ENCODE measurements at places on chromosomes 3 and 15.

DNA sequence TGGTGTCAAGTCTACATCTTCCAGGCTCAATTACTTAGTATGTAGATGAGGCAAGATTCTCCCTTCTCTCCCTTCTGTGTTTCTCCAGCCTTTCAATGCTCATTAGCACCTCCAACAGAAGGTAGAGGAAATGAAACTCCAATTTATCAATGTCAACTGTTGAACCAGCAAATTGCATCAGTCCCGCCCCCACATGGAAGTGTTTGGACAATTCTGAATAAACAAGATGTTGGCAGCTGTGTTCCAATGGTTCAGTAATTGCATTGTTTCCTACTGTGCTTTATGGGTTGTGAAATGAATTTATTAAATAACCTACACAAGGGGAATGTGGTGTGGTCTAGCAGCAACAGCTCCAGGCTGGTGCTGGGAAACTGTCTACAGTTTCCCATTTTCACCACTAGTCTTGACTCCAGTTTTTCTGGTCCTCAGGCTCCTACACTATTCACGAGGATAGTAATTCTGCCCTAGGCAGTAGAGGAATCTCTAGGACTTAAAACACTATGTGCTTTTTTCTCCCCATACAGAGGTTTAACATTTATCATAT is 91.9 kb downstream of the MB21D2 start:
- no peak for DNase-seq

DNA sequence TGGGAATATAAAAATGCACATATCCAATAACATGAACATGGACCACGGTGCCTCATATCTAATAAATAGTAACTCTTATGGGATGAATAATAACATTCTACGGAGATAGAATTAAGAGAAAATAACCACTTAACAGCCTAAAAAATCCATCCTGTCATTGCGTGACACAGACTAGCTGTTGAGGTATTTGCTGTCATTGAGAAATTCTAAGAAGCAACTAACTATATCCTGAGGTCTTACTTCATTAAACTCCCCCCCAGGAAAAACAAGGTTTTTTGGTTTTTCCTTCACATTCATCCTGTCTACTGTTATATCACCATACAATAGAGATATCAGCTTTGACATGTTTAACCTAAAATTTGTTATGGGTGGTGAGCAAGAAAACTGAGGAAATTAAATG is 14.3 kb downstream of the CEP152 start:
- DNase-seq, result no peak

DNA sequence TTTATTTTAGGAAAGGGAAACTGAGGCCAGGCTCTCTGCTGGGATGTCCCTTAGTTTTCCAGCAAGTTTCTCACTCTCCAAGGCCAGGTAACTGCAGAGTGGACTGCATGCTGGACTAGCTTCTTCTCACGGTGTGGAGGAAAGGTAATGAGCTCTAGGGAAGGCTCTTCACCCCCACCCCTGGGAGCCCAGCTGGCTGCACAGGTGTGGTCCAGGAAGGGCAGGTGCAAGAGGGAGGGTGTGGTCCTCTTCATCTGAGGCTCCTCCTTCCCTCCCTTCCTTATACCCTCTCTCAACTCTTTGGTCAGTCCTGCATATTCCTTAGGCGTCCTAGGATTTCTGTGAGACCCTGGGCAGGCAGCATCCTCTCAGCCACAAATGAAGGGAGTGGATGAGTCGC is 33.9 kb downstream of the RNU5B-1 start:
- DNase-seq, result no peak

DNA sequence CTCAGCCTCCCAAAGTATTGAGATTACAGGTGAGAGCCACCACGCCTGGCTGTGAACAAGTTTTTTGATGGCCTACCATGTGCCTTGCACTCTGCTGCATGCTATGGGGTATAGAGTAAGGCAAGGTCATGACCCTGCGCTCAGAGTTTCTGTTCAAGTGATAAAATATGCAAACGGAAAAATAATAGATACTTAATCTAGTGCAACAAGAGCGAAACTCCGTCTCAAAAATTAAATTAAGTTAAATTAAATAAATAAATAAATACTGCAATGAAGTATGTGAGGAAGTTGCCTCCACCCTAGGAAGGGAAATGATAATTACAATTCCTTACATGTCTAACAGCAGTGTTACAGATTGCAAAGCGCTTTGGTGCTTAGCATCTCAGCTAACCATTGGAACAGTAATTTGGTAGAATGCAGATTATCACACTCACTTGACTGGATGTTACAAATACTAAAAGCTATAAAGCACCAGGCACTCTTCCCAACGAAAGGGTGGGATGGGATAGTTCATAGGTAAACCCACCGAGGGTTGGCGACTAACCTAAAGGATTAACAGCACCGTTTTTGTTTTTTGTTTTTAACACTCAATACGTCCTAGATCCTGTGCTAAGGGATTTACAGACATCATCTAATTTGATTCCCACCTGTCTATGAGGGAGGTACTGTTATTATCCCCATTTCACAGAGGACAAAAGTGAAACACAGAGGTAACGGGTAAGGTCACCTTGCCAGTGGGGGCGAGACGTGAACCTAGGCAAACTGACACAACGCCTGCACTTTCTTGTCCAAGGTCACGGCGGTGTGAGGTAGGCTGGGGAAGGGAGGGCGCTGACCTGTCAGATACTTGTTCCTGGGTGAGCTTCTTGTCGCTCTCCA is 793 bp upstream of the FANCD2 start:
- DNase-seq, result no peak

- DNase-seq, result no peak
Measured at GRCh38 chr3:100108464-100109079, 5.7 kb downstream of the FILIP1L start.

GRCh38 chr3:186099178-186099577 is 9.7 kb downstream of the ETV5 start:
- peak; percentile 68 for DNase-seq

- DNase-seq, result no peak
Measured at GRCh38 chr3:198071602-198072287, 111.7 kb downstream of the LMLN start.

- DNase-seq, result no peak
Measured at GRCh38 chr3:24060055-24060454, 115.0 kb downstream of the NR1D2 start.

DNA sequence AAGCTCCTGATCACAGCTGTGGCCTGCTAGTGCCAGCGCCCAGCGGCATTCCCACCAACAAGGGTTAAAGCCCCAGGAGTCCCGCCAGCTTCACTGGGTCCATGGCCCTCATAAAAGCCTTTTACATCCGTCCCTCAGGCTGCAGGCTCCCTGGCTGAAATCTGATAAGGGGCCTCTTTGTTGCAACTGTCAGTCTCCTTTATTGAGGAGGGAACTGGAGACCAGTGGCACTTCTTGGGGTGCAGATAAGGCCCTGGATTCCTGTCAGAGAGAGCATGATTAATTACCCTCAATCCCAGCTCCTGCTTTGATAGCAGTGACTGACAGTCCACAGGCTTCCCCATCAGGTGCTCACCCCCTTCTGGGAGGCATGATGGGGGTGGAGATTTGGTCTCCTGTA is 30.9 kb upstream of the CLK3 start:
- no peak for DNase-seq

GRCh38 chr3:55333046-55333445 is 154.1 kb downstream of the WNT5A start:
- DNase-seq, result no peak

- DNase-seq, result peak; percentile 33
Measured at GRCh38 chr3:158649791-158650190, 5.5 kb downstream of the GFM1 start.

DNA sequence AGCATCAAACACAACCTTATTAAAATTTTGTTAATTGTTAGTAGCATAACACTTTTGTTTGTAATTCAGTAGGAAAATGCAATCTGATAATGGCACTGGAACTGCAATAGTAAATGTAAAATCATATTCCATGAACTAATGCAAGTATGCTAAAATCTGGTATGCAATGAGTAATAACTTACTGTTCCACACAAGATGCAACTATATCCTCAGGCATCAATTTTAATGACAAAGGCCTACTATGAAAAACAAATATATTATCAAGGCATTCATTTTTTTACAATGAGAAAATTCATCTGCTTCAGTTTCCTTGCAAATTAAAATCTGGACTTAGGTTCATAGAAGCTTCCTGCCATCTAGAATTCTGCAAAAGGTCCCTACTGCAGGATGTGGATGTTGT is 1.4 kb upstream of the NSMCE3 start:
- no peak for DNase-seq

DNA sequence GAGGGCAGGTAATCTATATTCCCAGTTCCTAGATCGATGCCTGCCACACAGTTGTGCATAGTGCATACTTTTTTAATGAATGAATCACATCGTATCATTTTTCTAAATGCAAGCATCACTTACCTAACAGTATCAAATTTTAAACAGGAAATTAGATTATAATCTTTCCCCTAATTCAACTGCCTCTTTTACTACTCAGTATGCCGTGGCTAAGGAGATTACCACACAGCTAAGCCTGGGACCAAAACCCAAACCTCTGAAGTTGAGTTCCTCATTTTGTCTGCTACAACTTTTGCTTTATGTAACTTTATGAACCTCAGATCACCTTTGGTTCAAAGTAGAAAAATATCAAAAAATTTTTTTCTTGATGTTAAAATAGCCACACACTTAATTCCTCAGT is 53.2 kb upstream of the FNDC3B start:
- no peak for DNase-seq

GRCh38 chr3:31210068-31210645 is 315.7 kb upstream of the GADL1 start:
- DNase-seq, result no peak

DNA sequence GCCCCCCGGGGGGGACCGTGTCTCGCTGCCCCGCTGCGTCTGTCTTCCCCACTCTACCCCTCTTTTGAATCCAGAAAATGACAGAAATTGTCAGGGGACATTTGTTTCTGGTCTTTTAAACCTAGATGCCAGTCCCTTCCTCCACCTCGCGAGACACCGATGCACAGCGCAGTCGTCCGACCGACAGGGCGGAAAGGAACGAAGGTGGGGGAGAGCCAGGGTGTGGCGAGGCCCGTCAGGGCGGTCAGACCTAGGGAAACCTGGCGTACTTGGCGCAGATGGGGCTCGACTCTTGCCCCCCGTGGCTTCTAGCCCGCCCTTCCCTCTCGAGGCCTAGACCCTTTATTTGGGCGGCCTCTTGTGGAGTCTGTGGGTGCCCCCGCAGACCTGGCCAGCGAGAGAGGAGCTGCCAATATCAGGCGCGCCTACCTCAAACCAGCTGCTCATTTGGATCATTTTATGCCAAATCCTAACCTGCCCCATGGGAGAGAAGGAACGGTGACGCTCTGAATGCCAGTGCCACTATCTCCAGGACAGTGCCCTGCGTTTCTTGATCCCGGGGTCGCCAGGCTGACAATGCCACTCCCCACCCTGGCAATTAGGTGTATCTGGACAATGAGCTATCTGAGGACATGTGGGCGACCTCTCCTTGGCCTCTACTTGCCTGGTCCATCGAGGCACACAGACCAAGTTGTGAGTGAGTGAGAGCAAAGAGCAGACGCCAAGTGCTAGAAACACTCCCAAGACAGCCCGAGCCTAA is 500 bp upstream of the RAB6B start:
- DNase-seq, result peak; percentile 20

DNA sequence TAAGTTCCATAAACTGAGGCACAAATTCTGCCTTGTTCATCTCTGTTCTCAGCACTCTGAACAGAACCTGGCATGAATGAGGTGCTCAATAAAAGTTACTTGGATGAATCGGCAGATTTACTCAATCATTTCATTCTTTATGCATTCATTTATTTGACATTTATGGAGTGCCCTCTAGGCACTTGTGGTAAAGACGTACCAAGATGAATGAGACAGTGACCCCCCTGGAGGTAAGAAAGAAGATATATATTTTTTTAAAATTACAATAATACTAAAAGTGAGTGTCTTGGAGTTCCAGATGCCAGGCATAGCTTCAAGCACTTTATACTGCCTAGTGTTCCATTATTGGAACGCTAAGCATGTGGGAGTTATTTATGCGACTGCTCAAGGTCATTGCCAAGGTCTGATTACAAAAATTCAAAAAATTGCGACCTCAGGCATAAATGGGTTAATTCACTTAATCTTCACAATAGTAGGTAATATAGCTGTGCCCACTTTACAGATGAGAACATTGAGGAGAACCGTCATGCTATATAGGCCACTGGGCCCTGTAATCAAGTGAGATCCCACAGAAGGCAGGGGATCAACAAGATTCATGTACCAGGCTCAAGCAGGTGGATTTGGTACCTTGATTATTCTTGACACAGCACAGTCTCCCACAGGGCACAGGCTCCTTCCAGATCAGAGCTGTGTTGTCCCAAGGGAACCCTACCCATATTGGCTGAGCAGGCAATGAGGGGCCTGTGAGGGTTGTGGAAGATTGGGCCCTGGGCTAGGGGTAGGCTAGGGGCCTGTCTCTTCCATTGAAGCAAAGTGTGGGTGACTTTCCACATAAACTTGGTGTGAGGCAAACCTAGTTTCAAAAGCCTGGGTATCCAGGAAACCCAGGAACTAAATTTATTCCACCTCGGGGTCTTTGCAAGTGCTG is 10.7 kb downstream of the XIRP1 start:
- peak; percentile 18 for DNase-seq

DNA sequence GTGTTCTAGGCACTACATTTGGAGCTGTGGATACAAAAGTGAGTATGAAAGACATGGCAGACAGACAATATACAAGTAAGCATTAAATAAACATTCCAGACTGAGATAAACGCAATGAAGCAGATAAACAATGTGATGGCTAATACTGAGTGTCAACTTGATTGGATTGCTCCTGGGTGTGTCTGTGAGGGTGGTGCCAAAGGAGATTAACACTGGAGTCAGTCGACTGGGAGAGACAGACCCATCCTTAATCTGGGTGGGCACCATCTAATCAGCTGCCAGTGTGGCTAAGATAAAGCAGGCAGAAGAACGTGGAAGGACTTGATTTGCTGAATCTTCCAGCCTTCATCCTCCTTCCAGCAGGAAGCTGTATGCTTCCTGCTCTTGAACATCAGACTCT is 77.2 kb downstream of the CADPS start:
- DNase-seq, result no peak

DNA sequence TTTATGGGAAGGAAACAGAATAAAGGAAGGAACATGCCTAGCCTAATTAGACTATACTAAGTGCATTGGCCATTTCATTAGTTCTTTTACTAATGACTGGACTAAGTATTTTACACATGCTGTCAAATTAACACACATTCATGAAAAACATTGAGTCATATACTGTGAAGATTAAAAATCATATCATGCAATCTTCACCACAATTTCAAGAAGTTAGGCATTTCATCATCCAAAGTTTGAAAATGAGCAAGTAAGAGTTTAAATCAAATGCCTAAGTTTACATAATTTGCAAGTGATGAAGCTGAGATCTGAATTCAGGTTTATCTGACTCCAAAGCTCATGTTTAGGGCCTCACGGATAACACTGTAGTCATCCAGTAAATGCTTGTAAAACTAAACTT is 601.0 kb downstream of the PDCD6IP start:
- DNase-seq, result no peak

GRCh38 chr3:20043396-20043795 is 3.1 kb downstream of the KAT2B start:
- DNase-seq, result peak; percentile 71

DNA sequence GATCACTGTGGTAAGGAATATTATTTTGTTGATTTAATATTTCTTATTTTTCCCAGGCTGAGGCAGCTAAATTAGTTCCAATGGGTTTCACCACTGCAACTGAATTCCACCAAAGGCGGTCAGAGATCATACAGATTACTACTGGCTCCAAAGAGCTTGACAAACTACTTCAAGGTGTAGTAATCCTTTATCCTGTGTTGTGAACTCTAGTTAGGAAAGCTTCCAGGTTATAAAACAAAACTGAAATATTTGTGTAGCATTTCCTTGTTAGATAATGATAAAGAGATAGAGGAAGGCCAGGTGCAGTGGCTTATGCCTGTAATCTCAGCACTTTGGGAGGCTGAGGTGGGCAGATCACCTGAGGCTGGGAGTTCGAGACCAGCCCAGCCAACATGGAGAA is 11.1 kb downstream of the RAD51 start:
- no peak for DNase-seq
